ENCODE measurements at places on chromosomes 4 and X.

DNA sequence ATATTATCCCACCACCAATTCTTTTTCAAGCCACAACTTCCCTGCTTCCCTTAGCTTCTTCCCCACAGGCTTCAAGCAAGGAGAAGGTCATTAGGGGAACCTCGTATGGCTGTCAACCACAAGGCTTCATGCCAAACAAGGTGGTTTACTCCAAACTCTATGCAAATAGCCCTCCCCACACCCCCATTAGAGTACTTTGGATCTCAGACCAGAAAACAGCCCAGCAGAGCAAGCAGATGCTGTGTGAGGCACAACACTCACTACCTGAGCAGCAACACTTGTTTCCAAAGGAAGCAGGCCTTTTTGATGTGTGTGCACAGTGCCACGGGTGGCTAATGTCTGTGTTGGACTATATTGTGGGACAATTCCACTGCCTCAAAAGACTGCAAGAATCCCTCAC, 189.0 kb downstream of the AR start:
- DNase-seq, result no peak

GRCh38 chr4:127479031-127479622, 153.6 kb upstream of the INTU start:
- DNase-seq, result no peak

DNA sequence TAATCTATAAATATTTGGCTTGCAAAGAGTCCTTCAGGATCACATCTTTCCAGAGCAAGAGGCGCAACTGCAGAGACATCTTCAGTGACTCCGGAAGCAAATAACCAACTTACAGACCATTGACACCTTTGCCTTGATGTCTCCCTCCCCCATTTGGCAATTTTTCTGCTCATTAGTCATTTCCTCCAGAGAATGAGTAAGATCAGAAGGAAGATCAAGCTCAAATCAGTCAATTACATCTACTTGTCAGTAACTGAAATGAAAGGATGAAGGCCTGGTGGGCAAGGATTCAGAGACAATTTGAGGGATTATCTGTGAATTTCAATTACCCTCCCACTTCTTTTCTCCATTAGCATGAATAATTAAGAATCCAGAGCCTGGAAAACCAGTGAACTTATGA, 665.6 kb upstream of the CPEB2 start:
- DNase-seq, result no peak

DNA sequence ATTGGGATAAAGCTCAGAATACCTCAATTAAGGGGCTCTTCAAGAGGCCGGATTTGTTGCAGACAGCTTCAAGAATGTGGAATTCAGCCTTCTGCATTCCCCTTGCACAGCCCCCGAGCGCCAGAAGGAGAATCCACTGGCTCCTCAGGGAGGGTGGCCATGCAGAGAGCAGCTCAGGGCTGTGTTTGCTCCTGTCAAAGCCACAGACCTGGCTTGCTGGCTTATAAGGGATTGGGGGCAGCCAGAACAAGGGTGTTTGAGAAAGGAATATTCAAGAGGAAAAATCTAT, 36.8 kb downstream of the ING2 start:
- no peak for DNase-seq

GRCh38 chr4:11625211-11625610, 196.5 kb upstream of the HS3ST1 start:
- DNase-seq, result no peak

DNA sequence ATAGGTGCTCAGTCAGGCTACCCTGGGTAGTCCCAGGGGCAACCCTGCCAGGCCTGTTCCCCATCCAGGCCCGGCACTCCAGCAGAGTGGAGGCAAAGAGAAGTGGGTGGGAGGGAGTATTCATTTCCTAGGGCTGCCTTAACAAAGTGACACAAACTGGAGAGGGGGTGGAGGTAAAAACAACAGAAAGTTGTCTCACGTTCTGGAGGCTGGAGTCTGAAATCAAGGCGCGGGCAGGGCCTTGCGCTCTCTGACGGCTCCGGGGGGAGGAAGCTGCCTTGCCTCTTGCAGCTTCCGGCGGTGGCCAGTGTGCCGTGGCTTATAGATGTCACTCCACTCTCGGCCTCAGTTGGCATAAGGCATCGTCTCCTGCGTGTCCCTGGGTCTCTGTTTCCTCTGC, 90.8 kb downstream of the DCTD start:
- no peak for DNase-seq

DNA sequence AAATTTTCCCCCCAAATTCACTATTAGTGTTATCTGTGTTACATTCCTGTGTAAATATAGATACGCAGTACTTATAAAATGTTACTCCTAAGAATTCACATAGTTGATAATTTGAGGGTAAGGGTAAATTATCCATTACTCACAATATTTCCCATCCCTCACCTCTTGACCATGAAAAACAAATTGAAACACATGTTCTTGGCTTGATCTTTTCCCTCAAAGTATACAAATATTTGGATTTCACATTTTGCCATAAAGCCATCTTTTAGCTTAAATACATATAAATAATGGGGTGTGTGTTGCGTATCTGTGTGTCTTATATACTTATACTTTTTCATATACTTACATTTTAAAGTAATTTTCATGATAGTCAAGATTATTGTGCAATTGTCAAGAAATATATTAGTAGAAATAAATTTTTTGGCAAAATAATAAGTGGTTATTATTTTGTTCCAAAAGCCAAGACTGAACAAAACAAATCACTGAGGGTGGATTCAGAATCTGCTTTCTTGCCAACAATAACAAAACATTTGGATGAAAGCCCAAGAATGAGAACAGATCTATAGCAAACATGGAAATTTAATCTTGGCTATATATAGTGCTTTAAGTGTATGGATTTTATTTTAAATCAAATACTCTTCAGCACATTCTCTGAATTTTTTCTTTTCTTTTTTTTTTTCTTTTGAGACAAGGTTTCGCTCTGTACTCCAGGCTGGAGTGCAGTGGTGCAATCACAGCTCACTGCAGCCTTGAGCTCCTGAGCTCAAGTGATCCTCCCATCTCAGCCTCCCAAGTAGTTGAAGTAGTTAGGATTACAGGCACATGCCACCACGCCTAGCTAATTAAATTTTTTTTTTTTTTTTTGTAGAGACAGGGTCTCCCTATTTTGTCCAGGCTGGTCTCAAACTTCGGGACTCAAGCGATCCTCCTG, 48.5 kb upstream of the PRSS48 start:
- no peak for DNase-seq

Data from transverse colon (tissue), 4 donors.